ENCODE measurements at places on chromosomes 1 and 21.

GRCh38 chr1:33089457-33089856 is 8.5 kb downstream of the AZIN2 start:
- no peak for DNase-seq

DNA sequence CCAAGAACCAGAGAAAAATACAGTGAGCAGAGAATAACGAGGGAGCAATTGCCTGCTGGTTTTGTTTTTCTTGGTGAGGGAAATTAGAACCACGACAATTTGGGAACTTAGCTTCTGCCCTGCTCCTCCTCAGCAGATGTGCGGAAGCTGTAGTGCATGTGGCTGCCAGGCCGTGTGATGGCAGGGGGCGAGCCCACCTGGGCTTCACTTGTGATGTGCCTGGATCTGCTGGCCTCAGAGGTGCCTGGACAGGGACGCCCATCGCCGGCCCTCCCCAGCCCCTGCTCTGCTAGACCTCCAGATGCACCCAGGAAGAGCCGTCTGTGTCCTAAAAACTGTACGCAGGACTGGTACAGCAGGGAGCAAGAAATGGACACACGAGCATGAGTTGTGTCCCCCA is 28.5 kb upstream of the C1orf174 start:
- no peak for DNase-seq

- DNase-seq, result no peak
Observed at GRCh38 chr1:86636898-86637297, 67.5 kb upstream of the SH3GLB1 start.

DNA sequence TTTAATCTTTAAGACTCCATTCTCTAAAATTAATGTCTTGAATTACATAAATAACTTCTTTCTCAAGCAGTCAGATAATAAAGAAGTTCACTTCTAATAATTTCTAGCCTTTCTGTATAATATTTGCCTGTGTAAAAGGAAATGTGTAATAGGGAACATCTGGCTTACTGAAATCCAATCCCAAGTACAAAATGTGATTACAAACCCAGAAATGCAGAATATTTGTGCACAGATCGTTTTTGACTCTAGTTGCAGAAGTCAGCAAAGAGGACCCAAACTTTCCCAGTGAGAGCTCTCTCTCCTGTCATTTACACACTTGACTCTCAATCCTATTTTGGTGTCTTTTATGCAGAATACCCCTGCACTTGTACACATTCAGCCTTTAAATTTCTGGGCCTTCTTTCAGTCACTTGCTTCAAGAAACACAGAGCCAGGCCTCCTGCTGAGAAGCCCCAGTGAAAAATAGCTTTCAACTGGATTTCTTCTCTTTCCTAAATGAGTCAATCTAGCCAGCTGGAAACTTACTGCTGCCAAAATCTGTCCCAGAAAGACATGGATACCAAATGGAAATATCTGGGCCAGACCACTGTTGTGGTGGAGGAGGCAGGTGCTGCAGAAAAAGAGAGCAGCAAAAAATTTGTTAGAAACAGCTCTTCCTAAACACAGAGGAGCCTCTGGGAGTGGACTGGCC is 68.5 kb upstream of the ADAM30 start:
- no peak for DNase-seq

DNA sequence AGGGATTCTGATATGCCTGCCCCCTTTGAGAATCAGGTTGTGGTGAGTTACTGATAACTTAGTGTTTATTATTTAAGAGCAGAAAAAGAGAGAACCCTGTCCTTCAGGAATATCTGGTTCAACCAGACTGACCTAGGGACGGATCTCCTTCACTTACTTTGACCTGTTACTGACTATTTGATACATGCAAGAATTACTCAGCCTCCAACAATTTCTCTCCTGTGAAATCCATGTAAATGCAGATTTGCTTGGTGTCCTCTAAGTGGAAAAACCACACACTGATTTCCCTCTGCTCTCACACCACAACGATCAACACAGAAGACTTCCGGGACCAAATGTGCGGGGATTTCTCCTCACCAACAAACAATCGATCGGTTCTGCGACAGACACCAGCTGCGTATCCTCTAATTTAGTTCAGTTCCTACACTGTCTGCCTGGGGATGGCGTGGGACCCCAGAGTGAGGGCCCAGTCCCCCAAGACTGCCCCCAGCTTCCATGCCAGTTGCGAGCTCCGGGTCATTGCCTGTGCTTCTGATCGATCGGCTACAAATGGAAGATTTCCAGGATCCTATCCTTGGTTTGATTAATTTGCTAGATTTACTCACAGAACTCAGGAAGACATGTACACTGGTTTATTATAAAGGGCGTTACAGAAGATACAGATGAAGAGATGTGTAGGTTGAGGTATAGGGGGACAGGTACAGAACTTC is 51.7 kb downstream of the BACE2 start:
- DNase-seq, result no peak

DNA sequence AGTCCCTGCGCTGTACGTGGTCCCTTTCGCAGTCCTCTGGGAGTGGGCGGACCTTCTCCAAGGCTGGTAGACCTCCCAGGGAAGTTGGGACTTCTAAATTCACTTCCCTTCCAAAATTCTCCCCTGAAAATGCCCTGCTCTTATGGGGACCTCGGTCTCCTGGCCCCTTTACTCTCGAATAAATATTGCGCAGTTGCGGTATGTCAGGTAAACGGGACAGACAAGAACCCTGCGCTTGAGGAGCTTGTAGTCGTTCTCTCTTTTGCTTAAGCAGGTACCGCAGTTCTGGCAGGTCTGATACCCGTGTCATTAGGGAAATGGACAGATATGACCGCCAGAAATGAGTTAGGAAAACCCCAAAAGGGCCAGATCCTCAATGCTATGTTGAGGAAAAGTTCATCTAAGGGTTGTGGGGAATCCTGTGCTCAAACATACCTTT is 561 bp downstream of the KIF2C start:
- DNase-seq, result no peak

DNA sequence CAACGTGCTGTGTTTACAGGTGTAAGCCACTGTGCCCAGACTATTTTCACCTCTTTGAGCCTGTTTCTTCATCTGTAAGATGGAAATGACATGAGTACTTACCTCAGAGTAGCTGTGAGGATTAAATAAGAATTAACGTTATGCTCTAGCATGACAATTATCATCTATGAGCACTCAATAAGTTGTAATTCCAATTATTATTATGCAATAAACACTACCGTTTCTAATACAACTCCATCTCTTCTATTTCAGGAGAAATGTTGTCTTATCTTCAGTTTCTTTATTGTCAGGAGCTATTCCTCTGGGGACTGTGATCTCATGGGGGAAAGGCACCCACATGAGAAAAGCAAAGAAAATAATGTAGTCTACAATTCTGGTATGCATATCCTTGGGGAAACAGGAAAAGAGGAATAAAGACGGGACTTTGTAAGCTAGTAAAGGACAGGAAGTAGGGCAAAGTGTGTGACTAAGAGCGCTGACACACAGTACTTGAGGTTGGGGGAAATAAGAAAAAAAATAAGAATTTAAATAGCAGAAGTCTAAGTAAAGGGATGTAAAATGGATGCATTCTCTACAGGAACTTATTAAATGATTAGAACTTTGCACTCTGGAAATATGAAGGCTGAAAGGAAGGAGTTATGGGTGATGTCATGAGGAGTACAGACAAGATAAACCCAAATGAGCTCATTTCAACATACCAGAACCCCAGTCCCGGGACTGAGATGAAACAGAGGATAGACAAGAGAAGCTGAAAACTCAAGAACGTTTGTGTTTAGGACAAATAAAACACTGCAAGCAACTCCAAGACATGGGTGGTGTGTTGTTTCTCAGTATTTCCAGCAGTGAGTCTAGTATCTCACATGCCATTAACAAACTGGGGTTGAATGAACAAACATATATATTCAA is 9.8 kb downstream of the PHC2 start:
- no peak for DNase-seq

DNA sequence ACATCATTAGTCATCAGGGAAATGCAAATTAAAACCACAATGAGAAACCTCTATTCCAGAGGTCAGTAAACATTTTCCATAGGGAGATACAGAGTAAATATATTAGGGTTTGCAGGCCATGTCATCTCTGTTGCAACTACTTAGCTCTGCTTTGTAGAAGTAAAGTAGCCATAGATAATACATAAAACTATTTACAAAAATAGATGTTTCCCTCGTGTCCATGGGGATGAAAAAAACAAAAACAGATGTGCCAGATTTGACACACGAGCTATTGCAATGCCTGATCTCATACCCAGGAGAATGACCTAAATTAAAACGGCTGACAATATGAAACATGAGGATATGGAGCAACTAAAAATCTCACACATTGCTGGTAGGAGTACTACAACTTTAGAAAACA is 17.3 kb downstream of the LTN1 start:
- DNase-seq, result no peak

DNA sequence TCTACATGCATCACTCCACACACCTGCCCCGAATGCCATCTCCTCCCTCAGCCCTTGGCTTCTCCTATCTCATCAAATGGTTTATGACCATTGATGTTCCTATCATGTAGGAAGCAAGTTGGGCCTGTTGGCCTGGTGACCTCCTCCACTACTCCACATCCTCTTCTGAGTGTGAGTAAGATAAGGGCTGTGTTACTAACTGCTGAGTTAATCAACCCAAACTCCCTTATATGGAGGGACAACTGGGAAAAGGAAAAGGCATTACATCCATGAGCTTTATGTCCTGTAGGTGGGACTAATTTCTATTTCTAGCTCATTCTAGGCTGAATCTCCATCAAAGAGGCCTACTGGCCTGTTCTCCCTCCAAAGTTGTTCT is 57.6 kb downstream of the WLS start:
- DNase-seq, result no peak

DNA sequence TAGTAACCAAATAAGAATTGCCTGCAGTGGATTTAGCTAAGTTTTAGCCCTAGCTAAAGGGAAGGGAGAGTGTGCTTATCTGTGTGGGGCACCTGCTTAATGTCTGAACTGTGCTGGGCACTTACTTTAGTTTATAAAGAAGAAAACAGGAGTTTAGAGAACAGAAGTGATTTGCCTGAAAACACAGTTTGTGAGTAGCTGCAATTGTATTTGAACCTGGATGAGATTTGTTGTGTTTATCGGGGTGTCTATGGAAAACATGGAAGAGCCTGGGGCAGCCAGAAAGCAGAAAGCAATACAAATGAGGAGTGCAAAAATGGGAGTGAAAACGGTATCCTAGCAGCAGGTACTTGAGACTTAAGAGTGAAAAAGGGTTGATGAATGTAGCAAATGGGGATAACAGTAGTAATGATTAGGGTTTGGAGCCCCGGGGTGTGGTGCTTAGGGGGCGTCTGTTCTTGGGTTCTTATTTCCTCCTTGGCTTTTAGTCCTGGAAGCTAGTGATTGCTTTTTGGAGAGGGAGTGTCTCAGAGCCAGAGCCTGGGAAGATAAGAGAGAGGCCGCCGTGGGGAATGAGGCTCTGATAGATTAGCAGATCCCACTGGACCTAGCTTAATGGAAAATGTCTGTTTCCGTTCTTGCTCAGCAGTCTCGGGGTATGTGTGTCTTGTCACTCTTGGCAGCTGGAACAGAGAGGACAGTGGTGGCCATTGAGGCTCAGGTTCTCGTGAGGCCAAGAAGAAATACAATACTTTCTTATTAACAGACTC is 5.6 kb downstream of the PRCC start:
- DNase-seq, result no peak

- no peak for DNase-seq
Observed at GRCh38 chr1:28326984-28327383, 1.9 kb upstream of the MED18 start.

DNA sequence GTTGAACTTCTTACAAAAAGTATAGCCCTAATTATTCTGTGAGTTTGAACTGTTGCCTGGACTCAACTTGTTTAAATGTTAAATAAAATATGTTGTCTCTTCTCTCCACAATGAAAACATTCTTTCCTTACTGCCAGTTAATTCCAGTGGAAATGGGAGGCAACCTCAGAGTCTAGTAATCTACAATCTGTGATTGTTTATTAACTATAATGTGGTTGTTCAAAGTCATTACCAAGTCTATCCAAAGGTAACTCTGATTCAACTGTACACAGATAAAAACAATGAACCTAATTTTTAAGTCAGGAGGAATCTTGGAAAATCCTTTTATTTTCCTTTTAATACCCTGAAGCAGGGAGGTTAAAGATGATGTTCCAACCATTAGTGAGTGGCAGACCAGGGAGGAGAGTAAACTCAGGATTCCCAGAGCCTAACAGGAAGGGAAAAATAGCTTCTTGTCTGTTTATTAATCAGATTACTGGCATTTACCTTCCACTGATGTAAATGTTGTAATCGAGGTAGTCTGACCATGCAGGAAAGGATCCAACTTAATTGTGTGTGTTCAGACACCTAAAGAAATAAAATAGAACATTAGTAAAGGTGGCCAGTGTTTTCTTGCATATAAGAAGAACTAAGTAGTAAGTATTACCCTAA is 57.1 kb upstream of the TBX15 start:
- DNase-seq, result no peak

DNA sequence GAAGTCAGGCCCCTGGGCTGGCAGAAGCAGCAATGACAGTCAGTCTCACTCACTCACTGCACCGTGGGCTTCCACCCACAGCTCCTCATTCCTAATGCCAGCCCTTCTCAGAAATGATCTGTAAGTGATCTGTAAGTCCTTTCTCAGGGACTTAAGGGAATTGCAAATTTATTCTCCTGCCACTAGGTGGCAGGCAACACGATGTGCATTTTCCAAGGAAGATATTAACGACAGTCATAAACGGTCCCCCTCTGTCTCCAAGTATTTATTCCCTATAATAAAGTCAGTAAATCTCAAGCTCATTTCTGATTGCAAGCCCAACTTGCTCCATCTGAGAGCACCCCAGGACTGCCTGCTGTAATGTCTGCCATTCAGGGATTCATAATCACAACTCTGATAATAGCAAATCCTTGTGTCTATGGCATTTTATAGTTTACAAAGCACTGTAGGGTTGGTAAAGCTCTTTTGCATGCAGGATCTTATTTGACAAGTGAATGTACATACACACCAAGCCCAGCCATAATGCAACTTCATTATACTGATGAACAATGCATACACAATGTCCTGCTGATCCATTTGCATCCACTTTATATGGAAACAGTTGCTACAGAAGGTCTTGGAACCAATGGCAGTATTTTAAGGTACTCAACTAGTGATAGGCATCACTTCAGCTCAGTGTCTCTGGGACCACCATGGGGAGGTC is 380.5 kb upstream of the CAMK1G start:
- DNase-seq, result peak; percentile 65

DNA sequence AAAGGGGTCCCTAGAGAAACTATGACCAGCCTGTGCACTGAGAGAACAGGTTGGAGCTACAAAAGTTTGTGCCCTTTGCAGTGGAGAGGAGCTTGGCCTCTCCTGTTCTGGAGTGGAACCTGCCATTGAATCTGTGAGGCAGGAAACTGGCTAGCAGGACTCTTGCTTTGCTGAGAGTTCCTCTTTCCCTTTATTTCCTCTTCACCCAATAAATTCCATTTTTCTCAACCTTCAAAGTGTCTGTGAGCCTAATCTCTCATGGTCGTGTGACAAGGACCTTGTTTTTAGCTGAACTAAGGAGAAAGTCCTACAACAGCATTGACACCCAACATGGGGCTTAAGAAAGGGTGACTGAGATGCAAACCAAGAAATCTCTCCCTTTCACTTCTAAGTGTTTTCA is 42.7 kb upstream of the FASLG start:
- no peak for DNase-seq

All from activated CD4-positive, alpha-beta T cell treated with anti-CD3 and anti-CD28 coated beads, Interleukin-2, amount 10 ng/mL, durations not matched to agents 24 days and 14 days (primary cell).